ENCODE measurements at places on chromosomes 2 and 18. TPM values are rescaled to one million over a fixed set of nuclear protein-coding genes. Genes with fewer than 3 reads are reported as not detected.

Gene DNAJC5G
- total RNA-seq = not detected

DNA sequence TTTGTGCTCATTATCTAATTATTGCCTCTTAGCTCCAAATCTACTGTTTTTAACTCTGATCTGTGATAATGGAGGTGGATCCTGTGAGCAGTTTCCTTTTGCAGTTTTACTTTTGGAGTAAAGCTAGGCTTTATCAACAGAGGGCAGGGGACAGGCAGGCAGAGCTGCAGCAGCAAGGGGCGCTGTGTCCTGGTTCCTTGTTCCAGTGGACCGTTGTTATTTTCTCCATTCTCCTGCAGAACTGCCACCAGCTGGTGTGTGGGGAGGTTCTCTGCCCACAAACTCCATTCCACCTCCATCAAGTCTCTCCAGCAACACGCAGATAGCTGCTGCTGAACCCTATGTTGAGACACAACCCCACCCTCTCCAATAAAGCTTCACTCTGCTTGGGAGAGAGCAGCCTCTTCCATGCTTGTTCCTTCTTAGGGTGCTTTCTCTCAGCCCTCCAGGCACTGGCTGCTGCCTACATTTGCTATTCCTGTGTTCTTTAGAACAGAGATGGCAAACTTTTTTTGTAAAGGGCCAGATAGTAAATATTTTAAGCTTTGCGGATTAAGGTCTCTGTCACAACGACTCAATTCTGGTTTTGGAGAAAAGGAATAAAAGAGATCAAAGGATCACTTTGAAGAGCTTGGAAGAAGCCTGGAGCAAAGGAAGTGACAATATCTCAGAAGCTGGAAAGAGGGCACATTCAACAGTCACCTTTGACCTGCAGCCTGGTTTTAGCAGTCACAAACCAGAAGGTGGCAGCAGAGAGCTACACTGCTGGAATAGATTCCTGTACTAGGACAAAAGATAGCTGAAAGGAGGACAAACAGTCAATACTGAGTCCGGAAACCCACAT lies 208.8 kb downstream of the CCDC178 start:
- peak; percentile 53 for DNase-seq
- H3K36me3 ChIP-seq = no peaks in the 10 kb centered on the region
- H3K4me3 ChIP-seq = no peak overlapping the region

GRCh38 chr2:102397209-102397608 lies 25.8 kb upstream of the IL18RAP start:
- peaks cover 22% of the 10 kb centered on the region for H3K4me1 ChIP-seq
- no peak overlapping the region for H3K27ac ChIP-seq
- no peaks in the 10 kb centered on the region for H3K36me3 ChIP-seq
- no peak overlapping the region for H3K4me3 ChIP-seq

DNA sequence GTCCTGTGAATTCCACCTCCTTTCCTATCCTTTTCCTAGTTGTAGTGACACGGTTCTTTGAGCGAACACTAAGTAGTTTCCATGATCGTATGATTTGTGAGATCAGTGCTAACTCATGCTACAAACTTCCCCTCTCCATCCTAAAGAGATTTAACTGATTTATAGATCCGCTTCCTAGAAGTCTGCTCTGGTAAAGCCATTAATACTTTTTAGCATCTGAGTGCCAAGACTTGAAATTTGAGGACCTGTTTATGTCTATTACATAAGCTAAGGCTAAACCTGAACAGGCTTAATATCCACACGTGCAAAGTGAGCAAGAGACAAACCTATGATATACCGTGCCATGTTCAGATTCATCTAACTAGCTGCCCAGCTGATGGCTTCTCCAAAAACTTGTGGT lies 14.9 kb downstream of the PROKR1 start:
- H3K4me1 ChIP-seq = peaks cover 16% of the 10 kb centered on the region
- no peak for DNase-seq
- no peak overlapping the region for H3K4me3 ChIP-seq

Gene CDH2
- total RNA-seq = 0.09 TPM

DNA sequence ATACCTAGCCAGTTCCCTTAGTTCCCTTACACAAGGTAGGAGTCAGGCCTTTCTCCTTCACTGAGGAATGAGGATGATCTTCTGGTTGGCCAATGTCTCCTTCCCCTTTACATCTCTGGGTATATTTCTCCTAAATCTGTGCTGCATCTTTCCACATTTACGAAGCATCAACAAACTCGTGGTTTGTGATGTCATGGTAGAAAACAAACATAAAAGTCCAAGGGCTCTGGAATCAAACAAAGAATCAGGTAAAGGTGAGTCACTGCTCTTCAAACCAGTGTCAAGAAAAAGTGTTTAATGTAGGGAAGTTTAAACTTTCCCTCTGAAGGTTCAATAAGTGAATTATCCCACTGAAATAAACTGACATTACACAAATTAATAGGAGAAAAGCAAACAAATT lies 122.9 kb downstream of the METTL8 start:
- H3K4me1 ChIP-seq = no peaks in the 10 kb centered on the region
- no peak overlapping the region for H3K27ac ChIP-seq
- no peaks in the 10 kb centered on the region for H3K27me3 ChIP-seq
- DNase-seq = no peak
- H3K36me3 ChIP-seq = no peaks in the 10 kb centered on the region

- no peak overlapping the region for H3K27ac ChIP-seq
- H3K4me3 ChIP-seq = no peak overlapping the region
- no peaks in the 10 kb centered on the region for H3K36me3 ChIP-seq
- no peak for DNase-seq
These were observed 574.2 kb downstream of the CCDC85A start for GRCh38 chr2:56757884-56758545.

DNA sequence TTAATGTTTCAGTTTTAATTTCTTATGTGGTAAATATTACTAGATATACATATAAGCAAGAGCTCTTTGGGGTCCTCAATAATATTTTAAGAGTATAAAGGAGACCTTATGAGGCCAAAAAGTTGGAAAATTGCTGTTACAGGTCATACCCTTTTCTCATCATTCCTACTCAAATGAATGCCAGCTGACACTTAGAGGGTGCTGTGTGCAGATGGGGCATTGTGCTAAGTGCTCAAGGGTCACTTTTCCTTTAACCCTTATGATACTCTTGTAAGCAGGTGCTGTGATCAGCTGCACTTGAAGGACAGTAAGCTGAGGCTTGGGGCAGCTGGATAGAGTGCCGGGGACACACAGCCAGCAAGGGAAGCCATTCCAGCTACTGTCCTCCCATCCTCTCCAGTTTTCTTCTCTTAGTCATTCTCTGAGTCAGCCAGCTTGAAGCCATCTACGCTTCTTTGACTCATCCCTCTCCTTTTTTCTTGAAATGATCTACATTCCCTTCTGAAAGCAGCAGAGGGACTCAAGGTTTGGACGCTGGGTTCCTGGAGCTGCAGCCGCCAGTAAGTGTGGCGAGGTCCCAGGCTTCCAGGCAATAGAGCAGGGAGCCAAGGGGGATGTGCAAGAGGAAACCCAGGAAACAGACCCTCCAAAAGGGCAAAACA lies 42.0 kb upstream of the CREB1 start:
- H3K4me3 ChIP-seq = no peak overlapping the region
- H3K36me3 ChIP-seq = no peaks in the 10 kb centered on the region
- H3K4me1 ChIP-seq = no peaks in the 10 kb centered on the region
- DNase-seq = no peak
- no peaks in the 10 kb centered on the region for H3K27me3 ChIP-seq

- DNase-seq = no peak
- no peak overlapping the region for H3K4me3 ChIP-seq
- no peak overlapping the region for H3K27ac ChIP-seq
- H3K4me1 ChIP-seq = no peaks in the 10 kb centered on the region
- no peaks in the 10 kb centered on the region for H3K36me3 ChIP-seq
- H3K27me3 ChIP-seq = no peaks in the 10 kb centered on the region
These were observed 1058.7 kb upstream of the KLHL29 start for GRCh38 chr2:22326250-22326649.

Gene GPBAR1
- 2.6 TPM for total RNA-seq

Gene HOXD11
- not detected for total RNA-seq

- peaks cover 41% of the 10 kb centered on the region for H3K4me1 ChIP-seq
- H3K4me3 ChIP-seq = peak overlapping the region; percentile 63
- DNase-seq = peak; percentile 57
- H3K36me3 ChIP-seq = peaks cover 46% of the 10 kb centered on the region
- H3K27ac ChIP-seq = peak overlapping the region; percentile 92
These were observed 2.5 kb downstream of the STAT4 start for GRCh38 chr2:191148281-191148680.

GRCh38 chr18:47758000-47758399 lies 172.5 kb downstream of the SMAD2 start:
- no peaks in the 10 kb centered on the region for H3K27me3 ChIP-seq
- H3K36me3 ChIP-seq = no peaks in the 10 kb centered on the region
- H3K27ac ChIP-seq = no peak overlapping the region

Gene MC4R
- not detected for total RNA-seq

DNA sequence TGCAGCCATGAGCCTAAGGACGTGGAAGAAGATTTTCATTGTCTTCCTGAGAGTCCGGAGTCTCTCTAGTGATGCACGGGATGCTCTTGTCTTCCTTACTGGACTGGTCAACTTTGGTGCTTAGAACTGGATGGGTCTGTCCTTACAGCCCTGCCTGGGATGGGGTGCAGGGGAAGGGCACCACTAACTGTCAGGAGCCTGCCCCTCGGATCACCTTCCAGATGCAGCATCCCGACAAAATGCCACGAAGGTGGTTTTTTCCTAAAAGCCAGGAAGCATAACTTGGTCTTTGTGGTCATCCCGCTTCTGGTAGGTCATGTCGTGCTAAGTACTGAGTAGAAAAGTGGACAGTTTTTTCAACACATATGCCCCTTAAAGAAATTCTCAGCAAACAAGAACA lies 207.4 kb upstream of the TWIST2 start:
- no peak overlapping the region for H3K4me3 ChIP-seq
- H3K27ac ChIP-seq = no peak overlapping the region
- no peaks in the 10 kb centered on the region for H3K27me3 ChIP-seq
- no peaks in the 10 kb centered on the region for H3K36me3 ChIP-seq

GRCh38 chr2:126906781-126907180 lies 8.1 kb downstream of the TEX51 start:
- no peaks in the 10 kb centered on the region for H3K27me3 ChIP-seq
- no peaks in the 10 kb centered on the region for H3K4me1 ChIP-seq
- no peak overlapping the region for H3K4me3 ChIP-seq
- H3K27ac ChIP-seq = no peak overlapping the region
- H3K36me3 ChIP-seq = no peaks in the 10 kb centered on the region

GRCh38 chr2:100978582-100979191 lies 23.4 kb upstream of the RPL31 start:
- H3K4me1 ChIP-seq = peaks cover 3% of the 10 kb centered on the region
- DNase-seq = no peak
- H3K27ac ChIP-seq = no peak overlapping the region
- H3K36me3 ChIP-seq = no peaks in the 10 kb centered on the region
- no peaks in the 10 kb centered on the region for H3K27me3 ChIP-seq
- no peak overlapping the region for H3K4me3 ChIP-seq

DNA sequence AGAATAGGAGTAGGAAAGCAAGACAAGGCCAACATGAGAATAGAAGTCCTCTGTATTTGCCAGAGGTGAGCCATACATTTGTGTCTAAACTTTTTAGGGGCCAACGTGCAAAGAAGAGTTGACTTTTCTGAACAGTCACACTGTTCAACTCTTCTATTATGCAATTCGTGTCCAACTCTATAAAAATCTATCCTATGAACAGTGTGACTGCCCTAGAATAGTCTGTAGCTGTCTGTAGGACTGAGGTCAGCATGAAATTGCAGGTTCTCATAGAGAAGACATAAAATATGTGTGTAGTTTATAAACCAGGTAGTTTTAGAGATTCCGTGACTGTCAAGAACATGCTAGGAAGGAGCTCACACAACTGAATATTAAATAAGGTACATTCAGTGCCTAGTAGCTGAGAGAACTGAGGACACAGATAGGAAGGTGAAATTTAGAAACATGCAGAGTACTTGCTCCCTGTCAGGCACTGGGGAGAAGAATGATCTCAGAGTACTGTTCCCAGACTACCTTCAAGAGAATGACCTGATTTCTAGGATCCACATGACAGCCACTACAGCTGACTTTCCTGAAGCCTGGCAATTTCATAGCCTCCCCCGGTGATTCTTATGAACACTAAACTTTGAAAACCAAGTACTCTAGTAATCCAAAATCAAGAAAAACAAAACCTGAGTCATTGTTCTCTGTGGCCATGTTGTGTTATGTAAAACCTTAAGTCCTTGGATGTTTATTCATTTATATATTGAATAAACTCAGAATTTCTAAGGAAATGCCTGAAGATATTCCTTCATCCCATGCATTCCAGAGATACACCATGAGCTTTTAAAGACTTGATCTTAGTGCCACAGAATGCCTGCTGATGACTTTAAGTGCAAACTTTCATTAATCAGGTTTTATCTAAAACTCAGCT lies 201.5 kb upstream of the BOD1L2 start:
- no peak for DNase-seq
- no peak overlapping the region for H3K27ac ChIP-seq
- no peaks in the 10 kb centered on the region for H3K27me3 ChIP-seq
- H3K4me1 ChIP-seq = no peaks in the 10 kb centered on the region
- H3K36me3 ChIP-seq = peaks cover 5% of the 10 kb centered on the region

Gene GRHL1
- 3.2 TPM for total RNA-seq

- no peaks in the 10 kb centered on the region for H3K27me3 ChIP-seq
- H3K4me3 ChIP-seq = no peak overlapping the region
- H3K4me1 ChIP-seq = no peaks in the 10 kb centered on the region
- H3K36me3 ChIP-seq = no peaks in the 10 kb centered on the region
- no peak overlapping the region for H3K27ac ChIP-seq
These were observed 220.1 kb upstream of the NCKAP5 start for GRCh38 chr2:133788386-133788785.

- no peak overlapping the region for H3K27ac ChIP-seq
- H3K27me3 ChIP-seq = no peaks in the 10 kb centered on the region
- H3K4me1 ChIP-seq = no peaks in the 10 kb centered on the region
- H3K4me3 ChIP-seq = no peak overlapping the region
- DNase-seq = no peak
These were observed 25.7 kb upstream of the KCNJ13 start for GRCh38 chr2:232802091-232802490.

- H3K4me3 ChIP-seq = no peak overlapping the region
- DNase-seq = no peak
- no peak overlapping the region for H3K27ac ChIP-seq
- H3K4me1 ChIP-seq = no peaks in the 10 kb centered on the region
- H3K36me3 ChIP-seq = no peaks in the 10 kb centered on the region
These were observed 142.4 kb downstream of the EN1 start for GRCh38 chr2:118705032-118705431.

- H3K27ac ChIP-seq = no peak overlapping the region
- peaks cover 9% of the 10 kb centered on the region for H3K27me3 ChIP-seq
- H3K36me3 ChIP-seq = no peaks in the 10 kb centered on the region
These were observed 4.0 kb downstream of the MYO5B start for GRCh38 chr18:50190926-50191325.

GRCh38 chr18:25535495-25535894 lies 183.5 kb upstream of the ZNF521 start:
- no peak overlapping the region for H3K27ac ChIP-seq
- DNase-seq = no peak
- no peaks in the 10 kb centered on the region for H3K4me1 ChIP-seq
- H3K36me3 ChIP-seq = no peaks in the 10 kb centered on the region
- no peak overlapping the region for H3K4me3 ChIP-seq

All from natural killer cell (primary cell).